ENCODE measurements at places on chromosomes 12 and 14. TPM values are rescaled to one million over a fixed set of nuclear protein-coding genes. Genes with fewer than 3 reads are reported as not detected.

Gene GDF3
- total RNA-seq: not detected

Gene GSC
- not detected for total RNA-seq

Gene NTF3
- total RNA-seq: 11.1 TPM

Gene PRIMA1
- not detected for total RNA-seq

Gene PLA2G1B
- total RNA-seq: not detected

Gene SLC6A13
- total RNA-seq: 0.13 TPM

Gene USP5
- 128 TPM for total RNA-seq

Gene POTEM
- total RNA-seq: not detected

Gene KCNMB4
- 0.26 TPM for total RNA-seq

Gene WNT5B
- 15.2 TPM for total RNA-seq

Gene ACRBP
- 0.25 TPM for total RNA-seq

Gene CIDEB
- total RNA-seq: 1.1 TPM
